ENCODE measurements at places on chromosomes 1 and 21.

GRCh38 chr1:30363031-30363430, 360.4 kb downstream of the MATN1 start:
- no peak for DNase-seq

DNA sequence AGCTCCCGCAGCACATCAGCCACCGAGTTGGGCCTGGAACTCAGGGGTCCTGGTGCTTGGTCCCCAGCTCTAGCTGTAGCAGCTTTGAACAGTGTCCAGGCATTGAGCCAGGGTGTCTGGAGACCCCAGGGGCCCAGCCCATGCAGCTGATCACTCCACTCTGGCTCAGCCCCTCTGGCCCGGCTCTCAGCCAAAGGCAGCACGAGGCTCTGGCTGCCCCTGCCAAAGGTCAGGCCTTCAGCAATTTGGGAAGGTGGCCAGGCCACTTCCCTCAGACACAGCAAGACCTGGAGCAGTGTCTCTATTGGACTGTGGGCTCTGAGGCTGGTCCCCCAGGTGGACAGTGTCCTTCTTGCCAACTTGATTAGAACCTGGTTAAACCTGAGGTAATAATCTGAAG, 34.4 kb upstream of the RNF19B start:
- DNase-seq: no peak

- no peak for DNase-seq
Observed at GRCh38 chr21:43333298-43334062, 93.5 kb downstream of the SIK1 start.

- DNase-seq: no peak
Observed at GRCh38 chr1:7912743-7913557, 27.7 kb downstream of the TNFRSF9 start.

- DNase-seq: peak; percentile 27
Observed at GRCh38 chr1:33349081-33349759, 28.3 kb upstream of the A3GALT2 start.

DNA sequence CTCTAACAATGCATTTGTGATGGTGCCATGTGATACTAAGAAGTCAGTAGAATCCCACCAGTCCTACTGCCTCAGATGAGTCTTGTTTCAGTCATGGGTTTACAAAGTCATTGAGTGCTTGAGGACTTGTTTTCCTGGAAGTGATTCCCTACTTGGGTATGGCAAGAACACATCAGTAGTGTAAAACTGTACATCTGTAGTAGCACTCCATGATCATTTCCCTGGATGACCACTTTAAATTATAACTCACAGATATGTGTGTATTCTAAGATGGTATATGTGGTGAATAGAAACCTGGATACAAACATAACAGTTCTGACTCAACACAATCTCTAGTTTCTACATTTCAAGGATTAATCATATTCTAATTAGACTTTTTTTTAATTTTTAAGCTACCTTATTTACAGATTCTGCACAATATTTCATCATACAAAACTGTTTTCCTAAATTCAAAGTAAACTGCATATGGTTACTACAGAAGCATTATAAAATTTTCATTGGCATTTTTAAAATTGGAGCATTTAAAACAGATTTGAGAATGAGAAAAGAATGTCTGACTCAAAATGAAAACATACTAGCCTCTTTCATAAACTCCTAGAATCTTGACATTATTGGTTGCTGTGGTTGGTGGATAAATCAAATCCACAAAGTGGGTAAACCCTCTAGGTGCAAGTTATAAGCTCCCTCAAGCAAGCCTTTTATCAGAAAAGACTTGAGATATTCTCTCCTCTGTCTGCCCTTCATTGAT, 6.8 kb upstream of the PSMG1 start:
- DNase-seq: no peak

- DNase-seq: no peak
Observed at GRCh38 chr1:109312978-109313775, 6.4 kb upstream of the MYBPHL start.

- no peak for DNase-seq
Observed at GRCh38 chr1:201127755-201128455, 921 bp upstream of the ASCL5 start.

- no peak for DNase-seq
Observed at GRCh38 chr1:220188538-220188937, 83.7 kb downstream of the RAB3GAP2 start.

- DNase-seq: no peak
Observed at GRCh38 chr1:213388199-213388598, 337.2 kb downstream of the RPS6KC1 start.

GRCh38 chr1:118902711-118903191, 85.4 kb downstream of the TBX15 start:
- DNase-seq: no peak

DNA sequence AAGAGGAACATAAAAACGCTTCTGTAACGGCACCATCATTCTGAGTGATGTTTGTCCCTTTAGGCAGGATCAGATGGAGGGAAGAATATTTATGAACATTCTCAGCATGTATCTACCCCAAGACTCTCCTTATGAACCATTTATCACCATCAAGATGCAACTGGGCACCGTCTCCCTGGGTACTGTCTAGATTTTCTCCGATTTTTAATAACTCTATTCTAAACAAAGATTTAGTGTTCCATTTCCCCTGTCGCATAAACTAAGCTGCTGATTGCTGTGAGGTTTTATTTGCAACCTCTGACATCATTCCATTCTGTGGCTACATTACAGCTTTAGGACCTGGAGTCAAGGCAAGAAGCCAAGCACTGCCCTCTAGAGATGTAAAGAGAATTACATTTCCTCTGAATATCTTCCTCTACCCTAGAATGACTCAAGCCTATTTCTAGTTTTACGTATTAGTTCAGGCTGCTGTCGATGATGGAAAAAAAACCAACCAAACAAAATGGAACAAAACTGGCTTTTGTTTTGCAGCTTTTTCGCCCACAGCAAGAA, 130.1 kb upstream of the MAP1LC3C start:
- no peak for DNase-seq

DNA sequence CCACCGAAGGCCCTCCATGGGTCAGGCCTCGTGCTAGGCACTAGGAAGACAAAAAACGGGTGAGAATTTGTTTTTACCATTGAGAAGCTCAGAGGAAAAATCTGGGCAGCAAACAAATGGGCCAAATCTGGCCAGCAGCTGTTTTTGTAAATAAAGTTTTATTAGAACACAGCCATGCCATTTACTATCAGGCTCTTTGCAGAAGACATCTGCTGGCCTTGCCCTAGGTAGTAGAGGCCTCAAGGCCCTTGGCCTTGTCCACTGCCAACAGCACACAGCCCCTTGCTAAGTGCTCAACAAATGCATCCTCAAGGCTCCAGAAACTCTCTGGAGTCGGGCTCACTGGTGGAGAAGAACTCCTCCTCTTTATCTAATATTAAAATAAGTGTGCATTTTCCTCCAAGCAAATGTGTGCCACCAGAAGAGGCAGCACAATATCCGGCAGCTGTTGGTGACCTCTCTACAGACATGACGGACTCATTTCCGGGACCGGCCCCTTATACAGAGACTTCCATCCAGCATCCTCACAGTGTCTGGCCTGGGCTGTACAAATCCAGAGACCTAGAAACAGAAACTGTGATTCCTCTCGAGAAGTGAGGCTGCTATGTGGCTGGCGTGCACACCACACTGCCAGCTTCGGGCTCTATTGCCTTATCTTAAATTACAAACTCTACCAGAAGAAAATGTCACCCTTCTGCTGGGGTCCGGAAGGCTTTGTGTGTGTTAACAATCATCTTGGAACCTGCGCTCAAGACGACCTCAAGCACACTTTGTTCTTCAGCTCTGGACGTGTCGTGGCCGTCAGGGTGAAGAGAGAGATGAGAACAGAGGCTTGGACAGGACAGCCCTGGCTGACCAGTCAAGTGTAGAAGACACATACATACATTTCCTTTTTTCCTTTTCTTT, 203.9 kb downstream of the TOMM20 start:
- no peak for DNase-seq

DNA sequence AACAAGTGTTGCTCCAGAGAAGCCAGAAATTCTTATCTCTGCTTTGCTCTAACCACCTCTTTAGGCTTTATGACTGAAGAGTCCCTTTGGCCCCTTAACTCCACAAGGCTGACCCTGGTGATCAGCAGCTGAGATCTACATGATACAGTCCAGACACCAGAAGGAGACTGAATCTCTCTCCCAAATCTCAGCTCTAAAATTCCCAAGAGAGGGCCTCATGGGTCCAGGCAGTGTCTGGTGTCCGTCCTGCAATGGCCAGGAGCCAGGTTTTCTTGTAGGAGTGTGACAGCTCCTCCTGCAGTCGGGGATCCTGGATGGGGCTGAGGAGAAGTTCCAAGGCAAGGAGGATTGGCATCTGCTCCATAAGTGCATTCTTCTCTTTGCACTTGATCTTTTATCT, 35.3 kb downstream of the L1TD1 start:
- DNase-seq: no peak

DNA sequence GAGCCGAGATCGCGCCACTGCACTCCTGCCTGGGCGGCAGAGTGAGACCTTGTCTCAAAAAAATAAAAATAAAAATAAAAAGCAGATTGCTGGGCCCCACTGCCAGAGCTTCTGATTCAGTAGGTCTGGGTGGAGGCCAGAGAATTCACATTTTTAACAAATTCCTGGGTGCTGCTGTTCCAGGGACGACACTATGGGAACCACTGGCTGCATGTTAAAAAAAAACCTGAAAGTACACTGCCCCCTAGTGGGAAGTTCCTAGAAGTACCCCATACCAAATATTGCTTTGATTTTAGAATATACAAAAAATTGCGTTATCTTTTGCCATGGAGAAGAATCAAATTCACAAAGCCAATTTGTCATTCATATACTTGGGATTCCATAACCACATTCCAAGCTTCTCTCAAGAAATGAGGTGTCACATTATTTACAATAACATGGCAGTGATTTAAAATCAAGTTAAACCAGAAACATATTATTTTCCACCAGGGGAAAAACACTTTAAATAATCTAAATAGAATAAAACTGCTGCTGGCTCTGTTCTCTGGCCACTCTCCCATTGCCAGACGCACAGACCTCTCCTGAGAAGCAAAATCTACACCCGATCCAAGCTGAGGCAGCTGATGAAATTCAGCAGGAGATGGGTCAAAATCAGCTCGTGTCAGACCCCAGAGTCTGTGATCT, 27.4 kb downstream of the SYF2 start:
- no peak for DNase-seq

GRCh38 chr1:65105596-65105995, 42.4 kb upstream of the AK4 start:
- DNase-seq: no peak

GRCh38 chr21:26659182-26659581, 86.1 kb upstream of the CYYR1 start:
- DNase-seq: no peak

- DNase-seq: no peak
Observed at GRCh38 chr1:13662493-13662892, 37.5 kb upstream of the PRDM2 start.

GRCh38 chr1:234853906-234854644, 244.1 kb upstream of the IRF2BP2 start:
- DNase-seq: no peak

GRCh38 chr1:117608115-117608615, 2.3 kb downstream of the TENT5C start:
- no peak for DNase-seq

GRCh38 chr1:233598891-233599541, 14.9 kb upstream of the KCNK1 start:
- no peak for DNase-seq

DNA sequence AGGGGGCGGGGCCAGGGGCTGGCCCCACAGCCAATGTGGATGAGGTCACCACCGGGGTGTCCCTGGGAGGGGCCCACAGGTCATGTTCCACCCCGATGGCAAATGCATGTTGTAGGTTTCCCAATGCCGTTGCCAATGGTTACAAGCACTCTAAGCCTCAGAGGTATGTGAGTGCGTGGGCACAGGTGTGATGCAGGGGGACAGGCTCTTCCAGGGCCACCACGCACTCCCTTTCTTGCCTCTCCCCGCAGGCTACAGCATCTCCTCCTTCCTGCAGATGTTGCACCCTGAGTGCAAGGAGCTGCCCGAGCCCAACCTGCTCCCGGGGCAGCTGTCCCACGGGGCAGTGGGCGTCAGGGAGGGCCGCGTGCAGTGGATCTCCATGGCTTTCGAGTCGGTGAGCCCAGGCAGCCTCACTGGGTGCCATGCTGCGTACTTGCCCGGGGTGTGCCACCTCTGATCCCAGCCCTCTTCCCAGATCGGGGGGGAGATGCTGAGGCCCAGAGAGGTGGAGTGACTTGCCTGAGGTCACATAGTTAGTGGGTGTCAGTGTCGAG, 52.4 kb downstream of the DISP3 start:
- no peak for DNase-seq

GRCh38 chr1:187942986-187943385, 1114.2 kb downstream of the PLA2G4A start:
- DNase-seq: no peak

DNA sequence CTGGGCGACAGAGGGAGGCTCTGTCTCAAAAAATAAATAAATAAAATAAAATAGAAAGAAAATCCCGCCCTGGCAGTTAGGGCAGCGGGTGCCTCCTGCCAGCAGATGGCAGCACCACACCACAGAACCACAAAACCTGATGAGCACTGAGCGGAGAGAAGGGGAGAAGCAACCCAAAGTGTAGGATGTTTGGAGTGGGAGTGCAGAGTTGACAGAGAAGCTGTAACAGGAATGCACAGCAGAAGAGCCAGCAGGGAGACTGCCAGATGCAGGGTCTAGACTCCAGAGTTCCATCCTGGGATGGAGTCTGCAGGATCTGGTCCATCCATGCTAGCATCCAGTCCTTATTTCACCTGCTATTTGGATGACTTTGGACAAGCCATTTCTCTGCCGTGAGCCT, 29.7 kb upstream of the KIRREL1 start:
- peak; percentile 13 for DNase-seq

GRCh38 chr21:26849428-26850115, 4.4 kb upstream of the ADAMTS1 start:
- DNase-seq: no peak

- DNase-seq: no peak
Observed at GRCh38 chr21:45042664-45043161, 31.7 kb upstream of the ADARB1 start.

GRCh38 chr1:54017979-54018378, at the start of gene LDLRAD1:
Gene LDLRAD1, minus strand, starts transcription at chr1:54018186. Its CDS starts 74 bp downstream, at chr1:54018112.
- DNase-seq: no peak

DNA sequence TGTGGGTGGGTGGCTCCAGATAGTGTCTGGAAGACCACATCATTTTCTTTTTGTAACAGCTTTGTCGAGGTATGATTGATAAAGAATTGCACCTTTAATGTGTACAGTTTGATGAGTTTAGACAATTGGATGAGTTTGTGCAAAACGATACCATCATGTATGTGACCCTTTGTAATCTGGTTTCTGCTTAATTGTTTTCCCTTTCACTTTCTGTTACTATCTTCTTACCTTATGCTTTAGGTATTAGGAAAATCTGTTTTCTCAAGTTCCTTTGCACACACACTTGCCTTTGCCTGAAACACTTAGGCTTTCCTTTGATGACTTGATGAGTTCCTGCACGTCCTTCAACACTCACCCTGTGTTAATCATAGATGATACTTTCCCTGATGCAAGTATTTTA, 6.8 kb downstream of the OR10Z1 start:
- DNase-seq: no peak

- no peak for DNase-seq
Observed at GRCh38 chr21:24123785-24124184, 1483.5 kb downstream of the MRPL39 start.
